ENCODE measurements at places on chromosomes 6 and 20.

- no peak for DNase-seq
Measured at GRCh38 chr6:10312445-10312844, 102.4 kb downstream of the TFAP2A start.

DNA sequence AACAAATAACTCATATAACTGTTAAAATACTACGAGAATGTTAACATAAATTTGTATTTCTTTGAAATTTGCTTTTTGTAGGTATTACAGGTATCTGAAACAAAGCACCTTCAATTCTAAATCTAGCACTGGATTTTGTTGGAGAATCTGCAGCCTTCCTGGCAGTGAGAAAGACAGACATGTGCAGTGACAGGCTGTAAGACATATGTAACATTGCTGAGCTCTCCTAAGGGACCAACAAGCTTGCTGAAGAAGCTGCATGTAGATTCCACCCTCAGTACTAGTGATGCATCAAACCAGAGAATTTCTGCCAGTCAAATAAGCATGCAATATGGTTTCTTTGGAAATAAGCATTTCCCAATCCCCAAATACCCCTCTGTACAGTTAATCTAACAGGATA, 20.5 kb upstream of the KIAA1586 start:
- no peak for DNase-seq

DNA sequence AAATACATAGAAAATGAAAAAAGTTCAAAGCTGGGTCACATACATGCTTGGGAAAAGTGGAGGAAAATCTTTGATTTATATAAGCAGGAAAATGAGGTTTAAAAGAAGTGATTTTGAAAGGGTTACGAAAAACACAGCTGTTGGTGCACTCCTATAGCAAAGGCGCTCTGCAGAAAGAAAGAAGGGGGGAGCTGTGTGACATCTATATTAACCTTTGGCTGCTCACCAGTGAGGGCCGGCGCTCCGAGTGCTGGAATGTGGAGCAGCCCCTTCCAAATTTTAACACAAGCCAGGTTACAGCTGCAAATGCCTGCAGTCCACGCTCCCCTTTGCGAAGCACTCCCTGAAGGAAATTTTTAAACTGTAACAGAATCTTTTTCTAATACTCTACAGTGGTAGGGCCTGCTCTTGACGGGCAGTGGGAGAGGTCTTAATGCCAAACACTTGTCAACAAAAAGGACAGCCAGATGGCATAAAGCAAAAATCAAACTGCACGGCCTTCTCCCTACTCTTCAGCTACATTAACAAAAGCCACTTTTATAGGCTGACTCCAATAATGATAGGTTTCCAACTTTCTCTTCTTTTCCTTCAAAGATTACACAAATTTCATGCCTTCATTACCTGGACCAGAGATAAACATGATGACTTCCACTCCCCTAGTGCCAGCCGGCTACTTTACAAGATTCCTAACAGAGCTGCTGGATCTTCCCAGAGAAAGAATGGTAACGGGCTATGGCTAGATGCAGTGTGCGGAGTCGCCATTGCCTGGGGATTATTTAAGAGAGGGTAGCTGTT, 4.8 kb downstream of the BMP7 start:
- no peak for DNase-seq

DNA sequence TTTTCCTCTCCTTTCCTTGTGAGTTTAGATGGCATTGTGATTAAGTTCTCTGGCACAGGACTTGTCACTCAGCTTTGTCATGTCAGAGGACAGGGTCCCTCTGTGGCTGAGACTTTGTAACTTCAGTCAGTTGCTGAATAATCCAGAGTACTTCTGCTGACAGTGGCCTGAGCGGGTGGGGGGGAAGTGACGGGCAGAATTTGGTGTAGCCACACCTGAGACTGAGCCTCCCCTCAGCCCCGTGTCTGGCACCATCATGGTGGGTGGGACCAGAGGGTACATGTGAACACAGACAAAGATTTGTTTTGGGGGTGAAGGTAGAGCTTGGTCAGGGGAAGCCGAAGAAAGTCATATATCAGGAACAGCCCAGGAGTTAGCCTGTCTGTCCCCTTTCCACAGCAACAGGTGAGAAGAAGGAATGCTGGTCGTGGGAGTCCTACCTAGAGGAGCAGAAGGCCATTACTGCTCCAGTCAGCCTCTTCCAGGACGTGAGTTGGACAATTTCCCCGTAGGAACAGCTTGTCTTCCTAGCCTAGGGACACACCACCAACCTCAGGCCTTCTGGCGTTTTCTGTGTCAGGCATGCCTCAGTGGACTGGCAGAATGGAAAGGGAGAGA, 20.9 kb downstream of the L3MBTL1 start:
- DNase-seq: no peak

DNA sequence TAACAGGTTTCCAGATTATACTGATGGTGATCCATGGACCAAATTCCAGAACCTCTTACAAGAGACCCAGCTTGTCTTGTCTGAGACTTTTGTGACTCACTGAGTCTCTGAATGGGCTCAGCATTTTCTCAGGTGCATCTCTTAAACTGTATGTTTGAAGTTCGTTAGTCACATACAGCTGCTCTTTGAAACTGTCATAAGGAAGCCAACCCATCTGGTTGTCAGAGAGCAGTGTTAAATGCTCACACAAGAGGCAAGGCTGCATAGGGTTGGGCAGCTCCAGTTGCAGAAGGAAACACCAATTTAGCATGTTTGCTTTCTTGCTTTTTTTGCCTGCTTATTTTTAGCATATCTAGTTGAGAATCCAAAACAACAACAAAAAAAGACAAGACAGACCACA, 47.1 kb downstream of the TRIM27 start:
- no peak for DNase-seq

GRCh38 chr6:152161501-152161900, 354.0 kb downstream of the ESR1 start:
- DNase-seq: no peak

GRCh38 chr6:15941168-15941567, 187.7 kb upstream of the MYLIP start:
- DNase-seq: no peak

GRCh38 chr6:45587229-45588060, 209.7 kb upstream of the SUPT3H start:
- no peak for DNase-seq

GRCh38 chr6:70125602-70126001, 177.3 kb downstream of the COL9A1 start:
- DNase-seq: no peak

DNA sequence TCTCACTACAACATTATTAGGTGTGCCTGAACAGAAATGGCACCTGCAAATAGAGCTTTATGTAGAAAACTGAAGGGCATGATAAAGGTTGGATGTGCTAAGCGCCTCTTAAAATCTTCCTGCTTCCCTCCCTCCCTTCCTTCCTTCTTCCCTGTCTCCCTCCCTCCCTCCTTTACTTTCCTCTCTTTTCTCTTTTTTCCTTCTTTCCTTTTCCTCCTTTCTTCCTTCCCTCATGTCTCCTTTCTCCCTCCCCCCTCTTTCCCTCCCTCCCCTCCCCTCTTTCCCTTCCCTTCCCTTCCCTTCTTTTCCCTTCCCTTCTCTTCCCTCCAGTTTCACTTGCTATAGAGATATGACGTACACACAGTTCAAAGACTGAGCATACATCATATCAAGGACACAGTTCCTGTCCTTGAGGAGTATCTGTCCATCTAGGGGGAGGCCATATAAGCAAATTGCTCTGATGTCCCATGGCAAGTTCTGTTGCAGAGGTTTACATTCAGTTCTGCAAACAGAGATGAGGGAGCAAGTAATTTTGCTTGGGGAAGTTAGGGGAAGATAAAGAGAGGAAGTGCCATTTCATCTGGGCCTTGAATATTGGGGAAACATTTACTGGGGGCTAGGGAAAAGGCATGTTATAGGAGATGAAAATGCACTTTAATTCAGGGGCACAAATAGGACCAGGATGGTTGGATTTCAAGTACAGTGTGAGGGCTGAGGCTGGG, 79.0 kb upstream of the EEF1E1 start:
- no peak for DNase-seq

GRCh38 chr20:60087563-60088105, 129.4 kb downstream of the CDH26 start:
- no peak for DNase-seq

- no peak for DNase-seq
Measured at GRCh38 chr6:25714765-25715164, 39.8 kb upstream of the SLC17A4 start.

- no peak for DNase-seq
Measured at GRCh38 chr6:163759542-163759941, 345.0 kb downstream of the QKI start.

- no peak for DNase-seq
Measured at GRCh38 chr20:24135781-24136180, 147.2 kb upstream of the GGTLC1 start.

DNA sequence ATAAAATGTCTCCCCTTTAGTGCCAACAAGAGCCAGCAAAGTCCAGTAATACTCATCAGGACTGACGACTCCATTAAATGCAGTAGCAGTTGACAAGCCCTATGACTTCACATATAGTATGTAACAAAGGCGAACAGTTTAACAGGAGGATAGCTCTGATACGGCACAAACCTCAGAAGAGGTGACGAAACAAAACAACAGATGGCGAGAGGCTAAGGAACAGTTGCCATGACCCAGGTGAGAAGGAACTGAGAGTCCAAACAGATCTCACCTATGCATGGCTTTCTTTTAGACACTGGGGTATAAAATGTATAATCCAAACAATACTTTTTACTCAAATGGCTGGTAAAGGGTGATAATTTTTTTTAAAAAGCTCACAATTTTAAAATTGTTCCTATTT, 37.1 kb downstream of the SYNE1 start:
- no peak for DNase-seq

GRCh38 chr20:57655809-57656155, 35.6 kb upstream of the ZBP1 start:
- DNase-seq: no peak

- DNase-seq: no peak
Measured at GRCh38 chr6:169979873-169980432, 228.5 kb downstream of the ERMARD start.

- DNase-seq: no peak
Measured at GRCh38 chr6:11750682-11751081, 27.9 kb downstream of the ADTRP start.

DNA sequence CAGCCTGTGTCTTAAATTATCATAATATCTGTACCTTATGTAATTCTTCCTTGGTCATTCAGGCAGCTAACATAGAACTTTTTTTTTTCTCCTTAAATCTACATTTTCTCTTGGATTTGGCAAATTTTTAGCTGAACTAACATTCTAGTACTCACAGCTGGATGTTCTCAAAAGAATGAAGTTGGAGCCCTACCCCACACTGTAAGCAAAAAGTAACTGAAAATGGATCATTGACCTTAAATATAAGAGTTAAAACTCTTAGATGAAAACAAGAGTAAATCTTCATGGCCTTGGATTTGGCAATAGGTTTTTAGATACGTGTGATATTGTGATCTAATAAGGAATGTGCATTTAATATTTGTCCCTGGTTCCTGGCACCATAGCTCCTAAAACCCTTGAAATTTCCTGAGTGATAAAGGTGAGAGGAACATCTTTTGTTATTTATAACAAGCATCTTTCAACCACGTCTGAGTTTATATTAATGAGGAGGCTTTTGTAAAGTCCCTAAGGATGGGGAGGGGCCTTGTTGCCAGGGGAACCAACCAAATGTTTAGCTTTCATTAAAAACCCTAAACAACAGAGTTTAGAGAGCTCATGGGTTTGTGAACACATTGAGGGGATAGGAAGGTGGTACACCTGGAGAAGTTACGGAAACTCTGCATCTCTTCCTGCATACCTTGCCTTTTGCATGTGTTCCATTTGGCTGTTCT, 106.1 kb upstream of the ADGRF4 start:
- DNase-seq: no peak

DNA sequence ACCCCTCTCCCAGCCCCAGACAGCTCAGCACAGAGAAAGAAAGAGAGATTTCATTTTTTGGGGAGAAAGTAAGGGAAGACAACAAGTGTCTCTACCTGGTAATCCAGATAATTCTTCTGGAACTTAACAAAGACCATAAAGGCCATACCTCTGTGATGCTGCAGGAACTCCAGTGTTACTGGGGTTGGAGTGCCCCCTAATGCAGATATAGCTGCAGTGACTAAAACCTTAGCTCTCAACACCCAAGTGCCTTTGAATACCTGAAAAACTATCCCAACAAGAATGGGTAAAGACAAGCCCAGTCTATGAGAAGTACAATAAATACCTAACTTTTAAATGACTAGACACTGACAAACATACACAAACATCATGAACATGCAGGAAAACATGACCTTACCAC, 365.3 kb upstream of the PTCHD4 start:
- DNase-seq: no peak
